Fibroblast of lung (primary cell): ENCODE measurements at places on chromosomes 7 and 10.

DNA sequence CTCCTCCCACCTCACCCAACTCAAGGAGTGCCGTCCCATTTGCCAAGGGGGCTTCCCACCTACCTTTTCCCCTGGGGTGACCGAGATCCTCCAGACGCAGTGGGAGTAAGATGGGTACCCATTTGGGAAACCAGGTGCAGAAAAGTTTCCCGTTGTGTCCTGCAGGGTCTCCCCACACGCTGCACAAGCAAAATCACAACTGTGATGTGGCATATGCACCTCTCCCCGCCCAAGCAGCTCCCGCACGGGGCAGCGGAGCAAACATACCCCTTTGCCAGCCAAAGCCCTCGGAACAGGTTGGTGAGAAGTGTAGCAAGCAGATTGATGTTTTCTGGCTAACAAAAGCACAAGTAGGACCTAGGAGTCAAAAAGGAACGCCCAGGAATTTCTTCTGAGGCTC, 51.5 kb upstream of the OPALIN start:
- no peak overlapping the region for H3K27ac ChIP-seq
- no peak for DNase-seq
- no peaks in the 10 kb centered on the region for H3K4me1 ChIP-seq
- H3K27me3 ChIP-seq = peaks cover 3% of the 10 kb centered on the region

DNA sequence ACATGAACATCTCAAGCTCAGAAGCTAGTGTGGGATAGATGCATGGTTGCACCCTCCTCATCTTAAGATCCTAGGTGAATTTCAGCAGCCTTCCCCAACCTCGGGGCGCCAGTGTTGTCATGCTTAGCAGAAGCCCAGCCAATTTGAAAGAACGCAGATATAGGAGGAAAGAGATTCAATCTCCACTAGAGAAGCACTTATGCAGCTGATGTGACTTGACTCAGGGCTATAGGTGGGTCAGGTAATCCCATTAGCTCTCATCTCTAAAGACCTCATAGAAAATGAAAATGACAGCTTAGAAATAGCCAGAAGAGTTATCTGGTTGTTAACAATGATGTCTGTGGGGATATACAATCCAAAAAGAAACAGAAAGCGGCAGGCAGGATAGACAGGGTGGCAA, 310.5 kb downstream of the GPAM start:
- H3K36me3 ChIP-seq = no peaks in the 10 kb centered on the region
- no peaks in the 10 kb centered on the region for H3K4me1 ChIP-seq
- H3K27ac ChIP-seq = no peak overlapping the region
- no peaks in the 10 kb centered on the region for H3K27me3 ChIP-seq
- DNase-seq = no peak
- H3K4me3 ChIP-seq = no peak overlapping the region

DNA sequence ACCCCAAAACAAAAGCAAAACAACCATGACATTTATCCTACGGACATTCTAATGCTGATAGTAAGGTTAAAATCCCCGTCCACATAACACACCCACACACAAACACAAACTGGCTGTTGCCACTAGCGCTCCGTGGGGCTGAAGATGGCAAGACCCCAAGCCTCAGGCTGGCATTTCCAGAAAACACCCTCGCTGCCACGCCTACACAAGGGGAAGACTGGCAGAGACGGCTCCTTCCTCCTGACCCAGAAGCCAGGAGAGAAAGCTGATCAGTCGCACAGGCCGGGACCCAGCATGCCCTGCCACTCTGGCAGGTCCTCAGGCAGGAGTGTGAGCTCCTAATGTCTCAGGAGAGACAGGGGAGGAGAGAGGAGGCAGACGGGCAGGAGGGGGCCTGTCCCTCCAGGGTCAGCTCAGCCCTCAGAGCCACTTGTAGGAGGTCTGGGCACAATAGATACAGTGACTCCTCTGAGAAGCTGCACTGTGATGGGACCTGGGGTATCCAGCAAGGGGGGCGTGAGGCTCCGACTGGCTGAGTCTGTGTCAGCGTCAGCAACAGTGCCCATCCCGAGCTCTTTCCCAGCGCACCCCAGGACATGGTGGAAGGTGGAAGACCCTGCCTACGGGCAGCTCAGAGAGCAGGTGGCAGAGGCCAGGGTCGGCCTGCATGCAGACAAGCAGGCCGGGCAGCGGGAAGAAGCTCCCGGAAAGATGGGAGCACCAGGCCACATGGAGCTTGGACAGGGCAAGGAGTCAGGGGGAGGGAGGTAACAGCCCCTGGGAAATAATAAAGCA, 326.9 kb downstream of the PTPRN2 start:
- H3K36me3 ChIP-seq = no peaks in the 10 kb centered on the region
- H3K4me3 ChIP-seq = no peak overlapping the region
- H3K27me3 ChIP-seq = no peaks in the 10 kb centered on the region
- DNase-seq = no peak

DNA sequence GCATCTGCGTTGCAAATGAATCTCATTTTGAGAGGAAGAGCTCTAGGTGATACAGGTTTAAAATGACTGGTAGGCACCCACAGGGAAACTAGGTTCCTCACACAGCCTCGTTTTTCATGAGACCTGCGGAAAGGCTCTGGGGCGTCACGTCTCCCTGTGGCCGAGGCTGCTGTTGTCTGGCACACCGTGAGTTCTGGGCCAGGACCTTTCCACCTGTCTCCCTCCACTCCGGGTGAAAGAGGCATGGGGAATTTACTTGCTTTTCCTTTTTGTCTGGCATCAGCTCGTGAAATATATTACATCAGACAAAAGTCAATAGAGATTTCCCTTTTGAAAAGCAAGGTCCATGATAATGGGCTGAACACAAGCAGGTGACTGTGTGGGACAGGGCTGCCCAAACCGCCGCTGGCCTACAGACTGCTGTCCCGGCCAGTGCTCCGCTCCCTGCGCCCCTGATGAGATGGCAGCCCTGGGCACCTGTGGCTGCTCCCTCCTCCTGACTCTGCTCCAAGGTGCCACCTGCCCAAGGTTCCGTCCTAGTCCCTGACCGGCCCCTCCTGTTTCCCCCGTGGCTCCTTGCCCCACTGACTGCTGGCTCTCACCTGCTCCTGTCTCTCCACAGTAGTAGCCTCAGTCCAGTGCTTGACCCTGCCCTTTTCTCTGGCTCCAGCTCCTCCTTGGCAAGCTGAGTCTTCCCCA, 109.6 kb downstream of the NKX6-2 start:
- no peaks in the 10 kb centered on the region for H3K36me3 ChIP-seq
- no peak for DNase-seq
- H3K4me3 ChIP-seq = no peak overlapping the region
- no peaks in the 10 kb centered on the region for H3K27me3 ChIP-seq
- H3K4me1 ChIP-seq = no peaks in the 10 kb centered on the region

DNA sequence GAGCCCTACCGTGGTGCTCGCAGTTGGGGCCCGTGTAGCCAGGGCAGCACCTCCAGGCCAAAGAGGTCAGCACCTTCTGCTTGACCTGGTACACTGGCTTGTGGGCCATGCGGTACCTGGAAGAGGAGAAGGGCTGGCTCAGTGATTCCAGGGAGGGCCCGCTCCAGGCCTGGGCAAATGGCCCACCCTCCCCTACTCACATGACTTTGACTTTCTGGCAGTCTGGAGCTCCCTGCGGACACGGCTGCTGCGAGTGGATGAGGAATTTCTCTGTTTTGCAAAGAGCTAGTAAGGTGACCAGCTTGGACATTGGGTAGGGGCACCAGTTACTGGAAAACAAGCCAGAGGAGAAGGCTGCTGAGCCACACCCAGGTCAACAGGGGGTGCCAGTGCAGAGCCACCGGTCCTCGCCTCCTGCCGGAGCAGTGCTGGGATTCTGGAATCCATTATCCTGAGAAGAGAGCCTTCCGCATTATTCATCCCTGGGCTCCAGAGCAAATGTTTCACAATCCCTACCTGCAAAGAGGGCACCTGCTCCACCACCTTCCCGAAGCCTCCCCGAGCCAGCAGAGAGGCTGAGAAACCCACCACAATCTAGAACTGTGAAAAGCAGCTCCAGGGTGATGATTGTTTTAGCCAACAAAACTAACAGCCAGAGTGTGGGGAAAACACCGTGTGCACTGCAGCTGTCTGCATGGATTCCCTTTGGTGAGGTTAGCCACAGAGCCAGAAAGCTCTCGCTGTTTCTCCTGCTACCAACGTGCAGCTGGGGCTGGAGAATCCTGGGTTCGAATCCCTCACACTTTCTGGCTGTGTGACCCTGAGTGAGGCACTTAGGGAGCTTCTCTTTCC, 11.8 kb downstream of the MMRN2 start:
- DNase-seq = no peak
- H3K4me3 ChIP-seq = no peak overlapping the region
- no peaks in the 10 kb centered on the region for H3K36me3 ChIP-seq
- H3K4me1 ChIP-seq = no peaks in the 10 kb centered on the region

GRCh38 chr10:129707406-129708388, 240.7 kb downstream of the MGMT start:
- no peaks in the 10 kb centered on the region for H3K27me3 ChIP-seq
- no peaks in the 10 kb centered on the region for H3K4me1 ChIP-seq
- DNase-seq = peak; percentile 78
- H3K36me3 ChIP-seq = no peaks in the 10 kb centered on the region

DNA sequence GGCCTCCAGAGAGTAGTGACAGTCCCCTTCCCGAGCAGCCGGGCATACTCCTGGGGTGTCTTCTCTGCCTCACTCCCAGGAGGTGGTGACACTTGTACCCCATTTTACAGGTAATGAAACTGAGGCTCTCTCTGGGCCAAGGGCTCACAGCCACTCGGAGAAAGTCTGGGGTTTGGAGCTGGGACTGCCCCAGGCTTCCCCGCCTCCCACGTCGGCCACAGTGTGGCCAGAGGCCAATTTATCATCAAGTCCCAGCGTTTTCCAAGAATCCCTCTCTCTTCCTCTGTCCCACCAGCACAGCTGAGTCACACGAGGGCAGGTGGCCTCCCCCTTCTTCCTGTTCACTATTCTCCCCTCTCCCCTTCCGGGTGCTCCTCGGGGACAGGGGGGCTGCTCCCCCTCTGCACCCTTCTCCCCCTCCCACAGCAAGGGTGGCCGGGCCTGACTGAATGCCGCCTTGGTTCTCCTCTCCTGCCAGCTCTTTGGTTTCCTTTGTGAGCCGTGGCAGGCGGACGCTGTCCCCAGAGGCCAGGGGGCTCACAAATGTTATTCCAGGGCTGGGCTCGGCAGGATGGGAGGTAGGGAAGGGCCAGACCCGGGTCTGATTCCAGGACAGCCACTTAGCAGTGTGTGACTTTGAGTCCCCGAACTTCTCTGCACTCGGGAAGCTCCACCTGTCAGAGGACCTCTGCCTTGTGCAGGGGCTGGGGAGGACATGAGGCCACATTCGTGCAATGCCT, 17.7 kb downstream of the CLIP2 start:
- H3K27ac ChIP-seq = peak overlapping the region; percentile 13
- no peaks in the 10 kb centered on the region for H3K27me3 ChIP-seq
- no peaks in the 10 kb centered on the region for H3K36me3 ChIP-seq
- DNase-seq = peak; percentile 84

- no peaks in the 10 kb centered on the region for H3K27me3 ChIP-seq
- H3K4me3 ChIP-seq = no peak overlapping the region
- no peaks in the 10 kb centered on the region for H3K36me3 ChIP-seq
- no peak for DNase-seq
- H3K27ac ChIP-seq = no peak overlapping the region
- no peaks in the 10 kb centered on the region for H3K4me1 ChIP-seq
Measured at GRCh38 chr7:45601816-45602540, 27.8 kb downstream of the ADCY1 start.
